ENCODE measurements at places on chromosomes 16 and 17.
A peak's percentile ranks its signal among the peaks of the same experiment; 100 is the strongest.

- no peak for DNase-seq
These were observed 57.3 kb upstream of the CDC42EP4 start for GRCh38 chr17:73369111-73369521.

- DNase-seq, result no peak
These were observed 428 bp downstream of the PHF12 start for GRCh38 chr17:28950752-28951427.

DNA sequence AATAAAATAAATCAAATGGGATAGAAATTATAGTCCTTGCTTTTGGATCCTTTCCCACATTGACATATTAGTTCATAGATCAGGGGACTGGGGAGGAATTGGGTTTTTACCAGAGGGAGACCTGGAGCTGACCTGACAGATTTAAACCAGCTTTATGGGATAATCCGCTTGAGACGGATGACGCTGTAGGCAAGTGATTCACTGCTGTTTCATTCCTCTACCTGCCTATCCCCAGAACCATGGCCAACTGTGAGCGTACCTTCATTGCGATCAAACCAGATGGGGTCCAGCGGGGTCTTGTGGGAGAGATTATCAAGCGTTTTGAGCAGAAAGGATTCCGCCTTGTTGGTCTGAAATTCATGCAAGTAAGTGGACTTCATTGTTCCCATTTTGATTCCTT, 2.1 kb downstream of the NME1 start:
- DNase-seq, result no peak

DNA sequence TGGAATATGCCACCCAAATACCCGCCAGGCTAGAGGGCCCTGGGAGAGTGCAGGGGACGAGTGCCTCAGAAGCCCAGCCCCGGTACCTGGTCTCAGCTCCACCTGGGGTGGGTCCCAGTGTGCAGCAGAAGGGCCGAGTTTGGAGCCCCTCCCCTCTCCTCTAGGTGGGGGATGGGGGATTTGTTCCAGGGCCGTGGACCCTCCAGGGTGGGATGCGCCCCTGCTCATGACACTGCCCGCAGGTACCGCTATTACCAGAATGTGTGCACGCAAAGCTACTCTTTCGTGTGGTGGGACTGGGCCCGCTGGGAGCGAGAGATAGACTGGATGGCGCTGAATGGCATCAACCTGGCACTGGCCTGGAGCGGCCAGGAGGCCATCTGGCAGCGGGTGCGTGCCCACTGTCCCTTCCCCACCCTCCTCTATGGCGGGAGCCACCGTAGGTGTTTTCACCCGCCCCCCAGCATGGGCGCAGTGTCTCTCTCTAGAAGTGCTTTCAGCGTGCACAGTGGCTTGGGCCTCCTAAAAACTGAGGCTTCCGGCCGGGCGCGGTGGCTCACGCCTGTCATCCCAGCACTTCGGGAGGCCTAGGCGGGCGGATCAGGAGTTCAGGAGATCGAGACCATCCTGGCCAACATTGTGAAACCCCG, 1.2 kb downstream of the NAGLU start:
- no peak for DNase-seq

DNA sequence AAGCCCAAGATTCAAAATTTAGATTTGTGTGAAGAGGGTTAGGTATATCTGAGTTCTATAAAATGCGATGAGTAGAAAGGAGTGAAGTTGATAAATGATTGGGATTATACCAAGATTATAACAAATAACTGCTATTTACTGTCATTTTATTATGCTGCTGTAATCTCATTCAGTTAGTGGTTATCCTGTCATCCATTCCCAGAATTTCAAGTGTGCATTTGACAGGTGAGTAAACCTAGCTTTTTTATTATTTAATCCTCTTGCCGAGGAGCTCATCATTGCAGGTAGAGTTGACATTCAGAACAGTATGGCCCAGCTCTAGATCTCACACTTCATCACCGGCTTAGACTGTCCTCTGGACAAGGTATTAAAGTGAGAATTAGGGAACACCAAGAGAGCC, 1146.2 kb downstream of the CDH11 start:
- no peak for DNase-seq

GRCh38 chr17:50508573-50509460, 578 bp downstream of the MYCBPAP start:
- no peak for DNase-seq

DNA sequence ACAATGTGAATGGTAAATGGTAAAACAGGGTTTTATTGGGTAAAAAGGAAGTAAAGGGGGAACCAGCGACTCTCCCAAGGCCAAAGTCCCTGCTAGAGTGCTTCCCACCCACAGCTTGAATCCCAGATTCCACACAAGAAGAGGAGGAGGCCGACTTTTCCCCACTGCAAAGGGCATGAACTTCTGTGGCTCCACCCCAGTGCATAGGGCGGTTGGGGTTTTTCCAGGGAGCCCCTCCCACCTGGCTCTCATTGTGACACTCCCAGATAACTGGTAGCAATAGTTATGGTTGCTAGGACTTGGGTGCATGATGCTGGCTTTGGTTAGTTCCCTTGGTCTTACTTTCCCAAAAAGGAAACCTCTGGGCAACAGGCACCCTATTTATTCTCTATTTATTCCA, 666.0 kb upstream of the CA10 start:
- DNase-seq, result no peak

GRCh38 chr16:29192329-29193247, 207.7 kb downstream of the LAT start:
- peak; percentile 7 for DNase-seq

- DNase-seq, result no peak
These were observed 985.7 kb downstream of the CDH8 start for GRCh38 chr16:61050547-61050946.

GRCh38 chr17:55673743-55674506, 48.7 kb downstream of the TMEM100 start:
- DNase-seq, result no peak

DNA sequence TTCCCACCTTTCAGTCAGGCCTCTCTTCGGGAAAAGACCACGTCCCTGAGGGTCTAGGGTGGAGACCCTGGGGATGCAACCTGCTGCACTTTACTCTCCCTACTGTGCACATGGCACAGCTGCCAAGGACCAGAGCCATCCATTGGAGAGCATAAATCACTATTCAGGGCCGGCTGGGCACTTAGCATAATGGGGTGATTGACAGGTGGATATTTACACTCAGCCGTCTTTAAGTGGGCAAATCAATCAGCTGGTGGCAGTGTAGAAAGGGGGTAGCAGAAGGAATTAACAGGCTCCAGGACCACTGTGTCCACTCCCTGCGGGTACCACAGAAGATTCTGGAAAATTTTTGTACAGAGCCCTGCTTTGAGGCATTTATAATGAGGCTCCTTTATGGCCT, 87.3 kb upstream of the IRX6 start:
- no peak for DNase-seq

DNA sequence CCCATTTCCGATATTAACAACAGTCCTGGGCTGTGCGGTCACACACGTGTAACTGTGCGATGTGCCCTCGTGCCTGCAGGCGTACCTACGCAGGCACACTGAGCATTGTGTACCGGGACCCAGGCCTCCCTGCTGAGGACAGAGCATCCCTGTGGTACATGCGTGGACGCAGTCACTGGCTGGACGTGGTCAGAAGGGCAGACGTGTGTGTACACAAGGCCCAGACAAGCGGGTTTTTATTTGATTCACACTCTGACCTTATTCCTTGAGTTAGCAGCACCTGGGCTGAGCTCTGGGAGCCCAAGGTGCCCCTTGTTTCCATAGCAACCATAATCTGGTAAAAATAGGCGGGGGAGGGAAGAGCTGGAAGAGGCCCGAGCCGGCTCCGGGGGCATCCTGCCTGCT, 19.5 kb downstream of the RAP1GAP2 start:
- no peak for DNase-seq

DNA sequence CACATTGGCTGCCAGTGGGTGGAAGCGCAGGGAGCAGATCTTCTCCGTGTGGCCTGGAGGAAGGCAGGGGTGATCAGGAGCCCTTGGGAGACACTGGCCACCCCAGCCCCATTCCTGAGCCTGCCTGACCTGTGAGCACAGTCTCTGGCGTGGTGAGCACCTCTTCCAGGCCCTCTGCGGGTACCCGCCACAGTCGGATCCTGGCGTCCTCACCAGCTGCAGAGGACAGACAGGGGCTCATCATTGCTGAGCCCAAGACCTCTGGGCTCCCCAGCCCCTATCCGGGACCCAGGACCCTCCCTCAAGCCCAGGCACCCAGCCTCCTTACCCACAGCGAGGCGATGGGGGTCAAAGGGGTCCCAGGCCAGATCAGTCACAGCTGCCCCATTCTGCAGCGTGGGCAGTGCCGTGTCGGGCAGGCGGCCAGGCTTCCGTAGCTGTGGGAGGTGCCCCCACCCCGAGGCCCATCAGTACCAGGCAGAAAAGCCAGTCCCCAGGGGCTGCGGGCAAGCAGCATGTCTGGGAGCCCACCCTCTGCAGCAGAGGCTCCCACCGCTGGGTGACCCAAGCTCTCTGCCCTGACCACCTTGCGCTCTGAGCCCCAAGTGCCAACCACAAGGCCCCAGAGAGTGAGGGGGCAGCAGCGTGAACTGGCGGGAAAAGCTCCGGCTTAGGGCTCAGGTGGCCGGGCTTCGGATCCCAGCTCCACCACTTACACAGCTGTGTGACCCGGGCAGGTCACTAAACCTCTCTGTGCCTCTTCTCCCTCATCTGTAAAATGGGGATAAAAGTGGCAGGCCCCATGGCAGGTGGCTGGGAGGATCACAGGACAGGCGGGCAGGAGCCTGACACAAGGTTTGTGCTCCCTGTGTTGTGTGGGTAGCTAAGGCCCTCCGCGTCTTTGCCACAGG, 10.2 kb upstream of the PAM16 start:
- no peak for DNase-seq

GRCh38 chr16:2425008-2425518, 4.2 kb upstream of the CCNF start:
- DNase-seq, result no peak

GRCh38 chr17:76726776-76727718, at the start of gene METTL23:
Gene METTL23, plus strand, starts transcription at chr17:76726839. Its CDS starts 2,872 bp downstream, at chr17:76729711.
- DNase-seq, result peak; percentile 87

GRCh38 chr17:37133136-37133535, 184.4 kb downstream of the AATF start:
- DNase-seq, result no peak

DNA sequence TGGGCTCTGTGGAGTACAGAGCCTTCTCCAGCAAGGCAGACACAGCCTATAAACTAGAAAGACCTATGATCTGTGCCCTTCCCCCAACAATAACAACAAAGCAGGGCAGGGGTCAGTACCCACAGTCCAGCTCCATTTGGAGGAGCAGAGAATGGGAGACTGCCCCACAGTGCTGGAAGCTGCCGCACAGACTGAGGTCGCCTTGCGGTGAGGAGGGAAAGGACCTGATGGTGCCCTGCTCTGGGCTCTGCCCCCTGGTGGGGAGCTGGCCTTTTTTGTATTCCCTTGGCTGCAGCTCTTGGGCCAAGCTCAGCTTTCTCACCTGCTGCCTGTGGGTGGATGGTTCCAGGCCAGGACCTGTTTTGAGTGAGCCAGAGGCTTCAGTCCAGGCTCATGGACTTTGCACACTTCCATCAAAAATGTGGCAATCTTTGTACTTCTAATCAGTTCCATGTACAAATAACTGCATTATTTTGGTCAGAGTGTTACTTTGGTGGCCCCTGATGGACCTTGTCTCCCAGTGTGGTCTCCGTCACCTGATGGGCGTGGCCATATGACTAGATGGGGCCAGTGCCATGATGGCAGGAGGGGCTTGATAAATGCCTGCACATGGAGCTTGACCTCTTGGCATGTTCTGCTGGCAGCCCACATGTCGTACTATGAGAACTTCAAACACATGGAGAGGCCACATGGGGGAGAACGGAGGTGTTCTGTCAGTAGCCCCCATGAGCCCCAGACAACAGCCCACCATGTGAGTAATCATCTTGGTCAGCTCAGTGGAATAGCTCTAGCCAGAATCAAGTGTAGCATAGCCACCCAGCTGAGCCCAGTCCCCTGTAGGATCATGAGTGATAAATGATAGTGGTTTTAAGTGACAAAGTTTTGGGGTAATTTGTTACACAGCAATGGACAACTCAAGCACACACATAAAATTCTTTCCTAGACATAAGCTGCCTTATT, 24.2 kb downstream of the B9D1 start:
- DNase-seq, result peak; percentile 70

GRCh38 chr17:75366432-75366831, 39.0 kb downstream of the GRB2 start:
- no peak for DNase-seq

GRCh38 chr17:63675231-63675606, 24.7 kb downstream of the LIMD2 start:
- no peak for DNase-seq

DNA sequence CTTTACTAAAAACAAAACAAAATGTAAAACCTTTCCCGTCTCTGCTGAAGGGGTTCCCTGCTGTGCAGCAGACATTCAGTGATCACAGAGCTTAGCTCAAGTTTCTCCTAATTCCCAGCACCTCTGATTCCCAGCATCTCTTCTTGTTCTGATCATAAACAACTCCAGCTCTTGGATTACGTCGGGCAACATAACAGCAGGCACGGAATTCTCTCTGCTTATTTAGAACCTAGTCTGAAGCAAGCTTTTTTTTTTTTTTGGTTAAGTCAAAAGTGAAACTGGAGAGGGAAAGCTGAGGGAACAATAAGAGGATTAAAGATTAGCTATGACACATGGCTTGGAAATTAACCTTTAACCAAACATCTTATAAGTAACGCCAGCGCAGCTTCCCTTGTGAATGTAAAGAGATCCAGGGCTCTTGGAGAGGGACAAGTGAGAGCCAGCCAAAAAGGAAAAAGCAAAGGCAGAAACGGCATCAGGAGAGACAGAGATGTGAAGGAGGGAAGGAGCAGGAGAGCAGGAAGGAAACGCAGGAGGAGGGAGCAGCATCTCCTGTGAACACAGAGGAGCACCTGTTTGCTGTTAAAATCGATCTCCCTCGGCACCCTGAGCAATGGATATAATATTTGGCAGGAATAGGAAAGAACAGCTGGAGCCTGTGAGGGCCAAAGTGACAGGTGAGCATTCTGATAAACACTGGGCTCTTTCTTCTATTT, at the start of gene BCO1:
TSS of gene BCO1 (plus strand) at position 394 of the 716 bp plus-strand sequence. CDS start at position 614, 220 bp downstream.
- DNase-seq, result no peak

GRCh38 chr16:30478766-30479478, 6.4 kb downstream of the ITGAL start:
- no peak for DNase-seq

DNA sequence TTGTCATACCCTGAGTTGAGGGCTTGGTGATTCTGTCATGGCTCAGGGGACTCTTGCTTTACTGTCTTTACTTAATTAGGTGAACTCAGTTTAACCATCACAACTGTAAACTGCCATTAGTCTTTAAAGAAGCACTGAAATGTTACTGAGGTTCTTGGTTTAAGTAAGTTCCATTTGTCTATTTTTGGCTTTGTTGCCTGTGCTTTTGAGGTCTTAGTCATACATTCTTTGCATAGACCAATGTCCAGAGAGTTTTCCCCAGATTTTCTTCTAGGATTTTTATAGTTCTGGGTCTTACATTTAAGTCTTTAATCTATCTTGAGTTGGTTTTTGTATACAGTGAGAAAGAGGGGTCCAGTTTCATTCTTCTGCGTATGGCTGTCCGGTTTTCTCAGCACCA, 137.5 kb downstream of the SOCS1 start:
- DNase-seq, result no peak

- no peak for DNase-seq
These were observed 170.8 kb upstream of the FAM20A start for GRCh38 chr17:68771867-68772515.

Measured in stimulated activated naive CD8-positive, alpha-beta T cell treated with anti-CD3 and anti-CD28 coated beads, Interleukin-15, Interleukin-2, amounts not matched to agents 100 U/mL and 50 U/mL, for 24 hours (primary cell).